NCI-H774 (cell line): ENCODE measurements at places on chromosomes 6 and 20.
A peak's percentile ranks its signal among the peaks of the same experiment; 100 is the strongest.

- no peak for DNase-seq
Observed at GRCh38 chr20:40797425-40797824, 108.4 kb upstream of the MAFB start.

DNA sequence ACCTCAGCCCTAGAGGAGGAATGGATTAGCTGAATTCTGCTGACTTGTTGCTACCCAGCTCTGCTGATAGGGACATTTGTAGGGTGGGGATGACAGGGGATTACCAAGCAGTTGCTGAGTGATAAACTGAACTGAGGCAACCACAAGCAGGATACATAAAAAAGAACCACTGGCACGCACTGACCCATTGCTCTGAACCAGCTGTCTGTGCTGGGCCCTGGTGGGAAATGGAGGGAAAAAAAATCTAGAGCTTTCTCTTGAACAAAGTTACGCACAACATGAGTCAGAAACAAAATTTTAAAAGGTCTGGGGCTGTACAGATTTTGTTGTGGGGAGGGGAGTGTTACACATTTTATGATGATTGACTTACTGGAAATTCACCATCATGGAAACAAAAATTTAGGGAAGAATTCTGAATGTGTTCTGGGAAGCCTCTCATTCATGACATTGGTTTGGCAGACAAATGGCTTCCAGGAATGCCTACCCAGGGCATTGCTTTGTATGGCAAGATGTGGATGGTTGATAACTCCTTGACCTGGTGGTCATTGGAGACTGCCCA lies 37.7 kb downstream of the FOXO3 start:
- no peak for DNase-seq

DNA sequence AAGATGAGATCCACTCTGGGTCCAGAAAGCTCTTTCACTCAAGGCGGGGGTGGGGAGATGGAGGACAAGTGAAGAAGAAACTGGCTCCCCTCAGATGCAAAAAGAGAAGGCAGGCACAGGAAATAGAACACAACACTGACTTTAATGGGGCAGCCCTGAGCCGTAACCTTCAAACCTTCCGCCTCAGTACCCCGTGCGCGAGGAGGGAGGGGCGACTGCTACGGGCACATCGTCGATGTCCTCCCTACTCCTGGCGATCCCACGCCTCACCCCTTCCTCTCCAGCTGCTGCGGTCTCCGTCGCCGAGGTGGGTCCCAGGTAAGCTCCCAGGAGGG lies 3.9 kb downstream of the SPEF1 start:
- DNase-seq, result no peak

DNA sequence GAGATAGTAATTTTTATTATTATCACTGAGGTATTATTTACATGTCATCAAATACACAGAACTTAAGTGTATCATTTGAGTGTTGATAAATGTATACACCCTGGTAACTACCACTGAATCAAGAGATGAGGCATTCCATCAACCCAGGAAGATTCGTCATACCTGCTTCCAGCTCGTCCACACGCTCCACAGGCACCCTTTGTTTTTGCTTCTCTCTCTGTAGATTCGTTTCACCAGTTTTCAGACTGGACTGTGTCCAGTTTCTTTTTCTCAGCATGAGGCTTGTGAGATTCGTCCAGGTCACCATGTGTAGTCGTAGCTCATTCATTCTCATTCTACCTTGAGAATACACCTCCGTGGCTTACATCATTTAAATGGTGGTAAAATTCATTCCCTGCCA lies 64.5 kb downstream of the BFSP1 start:
- DNase-seq, result no peak

DNA sequence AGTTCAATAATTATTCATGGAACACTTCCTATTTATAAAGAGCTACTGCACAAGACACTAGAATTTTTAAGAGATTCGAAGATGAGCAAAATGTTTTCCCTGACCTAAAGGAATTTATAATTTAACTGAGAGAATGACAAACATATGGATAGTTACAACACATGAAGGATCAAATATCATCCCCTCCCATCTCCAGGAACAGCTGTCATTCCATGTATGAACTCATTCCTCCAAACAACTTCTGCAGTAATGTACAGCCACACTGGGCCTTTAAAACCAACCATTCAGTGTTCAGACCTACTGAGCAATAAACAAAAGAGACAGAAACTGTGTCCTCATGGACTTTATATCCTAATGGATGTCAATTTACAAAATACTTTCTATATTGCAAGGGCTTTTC lies 87.8 kb downstream of the KIF16B start:
- no peak for DNase-seq

DNA sequence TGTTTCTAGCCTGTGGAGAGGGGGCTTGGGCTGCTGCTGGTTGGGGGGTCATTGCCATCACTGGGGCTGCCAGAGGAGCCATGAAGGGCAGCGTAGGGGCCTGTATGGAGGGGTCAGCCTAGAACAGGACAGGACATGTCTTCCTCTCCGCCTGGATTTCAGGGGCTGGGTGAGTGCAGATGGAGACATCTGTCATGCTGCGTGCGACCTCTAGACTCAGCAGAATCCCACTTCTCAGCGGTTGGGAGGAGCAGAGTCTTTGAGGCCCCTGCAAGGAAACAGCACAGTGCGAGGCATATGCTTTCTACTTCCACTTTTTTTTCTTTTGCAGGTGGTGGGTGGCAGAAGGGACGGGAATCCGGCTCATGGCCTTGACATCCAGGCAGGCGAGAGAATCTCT lies 67.9 kb downstream of the EZR start:
- no peak for DNase-seq

DNA sequence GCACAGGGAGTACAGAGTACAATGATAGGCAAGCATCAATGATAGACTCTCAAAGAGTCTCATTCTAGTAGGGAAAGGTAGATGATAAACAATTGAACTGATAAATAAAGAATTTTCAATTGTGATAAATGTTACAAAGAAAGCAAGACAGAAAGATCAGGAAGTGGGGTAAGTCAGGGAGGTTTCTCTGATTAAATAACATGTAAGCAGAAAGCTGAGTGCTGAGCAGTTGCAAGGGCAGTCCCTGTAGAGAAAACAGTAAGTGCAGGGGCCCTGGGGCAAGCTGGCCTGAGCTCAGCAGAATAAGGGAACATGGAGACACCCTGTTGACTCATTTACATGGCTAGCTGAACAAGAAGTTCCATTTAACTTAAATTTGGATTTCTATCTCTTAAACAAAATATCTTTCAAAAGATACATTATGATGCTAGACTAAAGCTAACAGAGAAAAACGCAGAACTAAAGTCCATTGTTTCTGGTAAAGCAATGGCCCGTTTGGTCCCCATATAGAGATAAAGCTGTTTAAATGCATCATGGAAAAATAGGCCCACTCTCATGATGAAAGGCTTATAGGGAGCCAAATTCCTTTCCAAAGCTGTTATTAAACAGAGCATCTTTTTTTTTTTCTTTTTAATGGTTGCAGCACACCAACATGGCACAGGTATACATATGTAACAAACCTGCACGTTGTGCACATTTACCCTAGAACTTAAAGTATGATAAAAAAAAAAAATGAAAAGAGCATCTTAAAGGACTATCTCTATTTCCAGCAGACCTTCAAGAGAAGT lies 5.3 kb upstream of the TNFAIP3 start:
- no peak for DNase-seq

- no peak for DNase-seq
Observed at GRCh38 chr6:11206576-11206975, 25.9 kb downstream of the NEDD9 start.

- DNase-seq, result no peak
Observed at GRCh38 chr6:34950849-34951248, 61.8 kb downstream of the ANKS1A start.

- DNase-seq, result no peak
Observed at GRCh38 chr20:13700761-13701160, 62.0 kb upstream of the TASP1 start.

DNA sequence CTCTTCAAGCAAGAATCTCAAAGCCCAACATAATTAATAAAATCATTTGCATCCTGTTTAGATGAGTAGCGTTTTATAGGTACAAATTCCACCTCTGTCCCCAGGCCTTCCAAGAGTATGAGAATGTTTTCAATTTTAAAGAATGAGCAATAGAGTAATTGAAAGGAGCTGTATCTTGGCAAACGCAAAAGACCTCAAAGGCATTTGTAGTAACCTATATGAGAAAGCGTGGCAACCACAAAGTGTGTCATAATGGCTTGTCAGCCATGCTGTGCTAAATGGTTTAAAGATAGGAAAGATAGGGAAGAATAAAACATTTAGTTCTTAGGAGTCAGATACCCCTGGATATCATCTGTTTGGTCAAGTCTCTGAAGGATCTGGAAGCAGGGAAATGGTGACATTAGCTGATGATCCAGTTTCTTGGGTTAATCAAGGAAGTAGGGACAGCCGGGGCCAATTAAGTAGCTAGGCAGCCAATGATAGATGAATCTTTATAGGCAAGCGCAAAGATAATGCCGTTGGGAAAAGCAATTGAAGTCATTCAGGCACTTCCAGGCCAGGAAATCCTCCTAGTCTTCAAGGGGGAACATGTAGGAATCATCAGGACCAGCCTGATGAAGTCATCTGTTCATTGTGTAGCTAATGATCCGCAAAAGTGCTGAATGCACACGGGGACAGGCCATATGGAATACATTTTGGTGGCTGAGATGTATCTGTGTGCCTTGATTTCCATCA lies 71.5 kb upstream of the ISM1 start:
- DNase-seq, result no peak

DNA sequence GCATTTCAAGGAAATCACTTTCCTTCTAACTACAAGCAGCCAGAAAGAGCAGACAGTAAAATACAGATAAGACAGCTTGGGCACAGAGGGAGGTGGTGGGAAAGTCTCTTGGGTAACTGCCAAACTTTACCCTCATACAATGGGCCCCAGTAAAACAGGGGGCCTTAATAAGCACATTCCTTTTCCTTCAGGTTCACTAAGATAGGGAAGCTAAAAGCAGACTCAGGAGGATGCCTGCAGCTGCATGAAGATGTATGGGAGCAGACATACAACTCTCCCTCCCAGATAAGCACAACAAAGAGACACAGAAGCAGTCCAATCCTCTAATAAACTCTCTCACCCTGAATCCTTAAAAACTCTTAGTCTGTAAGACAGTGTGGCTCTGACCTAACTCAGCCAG lies 49.0 kb downstream of the SIM1 start:
- DNase-seq, result no peak

GRCh38 chr20:23131766-23132165 lies 45.6 kb upstream of the CD93 start:
- no peak for DNase-seq

GRCh38 chr6:6649824-6650349 lies 61.4 kb downstream of the LY86 start:
- no peak for DNase-seq

DNA sequence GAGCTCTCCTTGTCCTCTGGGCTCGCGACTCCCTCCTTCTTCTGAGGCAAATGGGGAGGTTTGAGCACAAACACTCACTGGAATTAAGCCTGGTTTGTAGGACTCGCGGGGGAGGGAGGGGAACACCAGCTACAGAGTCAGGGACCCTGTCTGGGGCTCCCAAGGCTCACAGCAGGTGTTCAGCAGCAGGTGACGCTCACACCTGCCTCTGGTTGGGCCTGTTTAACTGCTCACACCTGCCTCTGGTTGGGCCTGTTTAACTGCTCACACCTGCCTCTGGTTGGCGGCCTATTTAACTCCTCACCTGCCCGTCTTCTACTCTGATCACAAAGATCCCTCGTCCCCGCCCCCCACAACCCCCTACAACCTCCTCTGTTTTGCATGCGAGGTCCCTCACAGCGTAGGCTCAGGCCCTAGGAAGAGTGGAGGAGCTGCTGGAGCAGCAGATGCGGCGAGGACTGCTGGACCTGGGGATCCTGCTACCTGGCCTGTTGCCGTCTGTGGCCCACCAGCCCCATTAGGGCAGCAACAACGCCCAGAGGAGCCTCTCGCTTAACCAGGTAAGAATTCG lies 181.9 kb downstream of the ERMARD start:
- DNase-seq, result peak; percentile 99

DNA sequence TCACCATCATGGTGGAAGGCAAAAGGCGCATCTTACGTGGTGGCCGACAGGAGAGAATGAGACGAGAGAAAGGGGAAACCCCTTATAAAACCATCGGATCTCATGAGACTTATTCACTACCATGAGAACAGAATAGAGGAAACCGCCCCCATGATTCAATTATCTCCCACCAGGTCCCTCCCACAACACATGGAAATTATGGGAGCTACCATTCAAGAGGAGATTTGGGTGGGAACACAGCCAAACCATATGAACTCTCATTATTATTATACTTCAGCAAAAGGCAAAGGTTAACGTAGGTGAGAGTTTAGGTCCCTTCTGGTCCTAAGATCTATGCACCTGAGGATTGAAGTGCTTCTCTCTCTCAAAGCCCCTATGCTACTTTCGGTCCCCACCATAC lies 2.4 kb upstream of the PFDN4 start:
- no peak for DNase-seq

- DNase-seq, result peak; percentile 40
Observed at GRCh38 chr6:14292119-14292518, 174.5 kb downstream of the CD83 start.

DNA sequence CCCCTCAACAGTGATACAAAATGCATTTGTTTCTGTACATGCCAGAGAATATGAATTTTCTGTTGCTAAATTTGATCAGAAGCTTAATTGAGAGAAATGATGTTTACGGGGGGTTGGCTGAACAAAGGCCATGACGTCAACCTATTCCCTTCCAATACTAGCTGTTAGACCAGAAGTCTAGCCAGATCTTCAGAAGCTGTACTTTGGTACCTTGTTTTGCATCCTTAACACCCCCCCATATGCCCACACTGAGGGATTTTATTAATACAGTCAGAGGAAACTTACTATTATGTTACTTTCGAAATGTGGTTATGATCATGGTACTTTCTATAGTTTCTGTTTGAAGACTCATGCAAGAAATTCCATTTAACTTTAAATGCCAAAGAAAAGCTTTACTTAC lies 3.1 kb downstream of the NCOA7 start:
- no peak for DNase-seq

- DNase-seq, result no peak
Observed at GRCh38 chr20:13094976-13095375, 86.2 kb downstream of the SPTLC3 start.

GRCh38 chr20:43537921-43538877 lies 20.6 kb upstream of the SGK2 start:
- DNase-seq, result peak; percentile 22

GRCh38 chr6:135298455-135298854 lies 117.3 kb downstream of the MYB start:
- DNase-seq, result no peak

- DNase-seq, result no peak
Observed at GRCh38 chr6:116251568-116252384, 2.1 kb downstream of the TSPYL4 start.

GRCh38 chr6:108157981-108158525 lies 7.8 kb upstream of the NR2E1 start:
- no peak for DNase-seq

GRCh38 chr6:26525838-26526237 lies 12.3 kb upstream of the HMGN4 start:
- DNase-seq, result no peak

- DNase-seq, result no peak
Observed at GRCh38 chr6:137877113-137877512, 10.1 kb downstream of the TNFAIP3 start.

- no peak for DNase-seq
Observed at GRCh38 chr6:34390531-34391472, 1.7 kb downstream of the NUDT3 start.
